Natural killer cell treated with Interleukin-12 subunit alpha and Interleukin-12 subunit beta and Interleukin-15 and Interleukin-18, amount 100 ng/mL, for 72 hours (primary cell): ENCODE measurements at places on chromosomes 2 and 18. TPM values are rescaled to one million over a fixed set of nuclear protein-coding genes. Genes with fewer than 3 reads are reported as not detected.

Gene G6PC2
- total RNA-seq: not detected

Gene DCDC2C
- not detected for total RNA-seq

Gene POTEI
- not detected for total RNA-seq

Gene GREB1
- total RNA-seq: 2.2 TPM

Gene CPLX4
- total RNA-seq: not detected

Gene C2orf66
- total RNA-seq: 1.3 TPM

Gene FAM237A
- total RNA-seq: not detected

Gene MALL
- not detected for total RNA-seq

Gene MYO5B
- total RNA-seq: not detected

Gene MZT2B
- 231 TPM for total RNA-seq

Gene OR6B2
- not detected for total RNA-seq

Gene SLC5A7
- not detected for total RNA-seq

Gene ARHGEF33
- total RNA-seq: 0.28 TPM

Gene CHST10
- 10.4 TPM for total RNA-seq

Gene GALNT13
- not detected for total RNA-seq

Gene CBLN2
- not detected for total RNA-seq

Gene GNLY
- total RNA-seq: 903 TPM

Gene ALPP
- total RNA-seq: not detected

Gene TP53I3
- total RNA-seq: 5.8 TPM

Gene MRO
- not detected for total RNA-seq

Gene ARHGAP15
- 133 TPM for total RNA-seq

Gene LYPD6
- total RNA-seq: not detected

Gene ABCB11
- total RNA-seq: 0.06 TPM

Gene REG3A
- total RNA-seq: not detected

Gene NTSR2
- total RNA-seq: not detected

Gene LYPD1
- total RNA-seq: not detected

Gene DIPK1C
- total RNA-seq: not detected

Gene EVA1A
- not detected for total RNA-seq

Gene LOXHD1
- not detected for total RNA-seq

Gene DRC1
- total RNA-seq: not detected
